ENCODE measurements at places on chromosomes 4 and X. TPM values are rescaled to one million over a fixed set of nuclear protein-coding genes. Genes with fewer than 3 reads are reported as not detected.

DNA sequence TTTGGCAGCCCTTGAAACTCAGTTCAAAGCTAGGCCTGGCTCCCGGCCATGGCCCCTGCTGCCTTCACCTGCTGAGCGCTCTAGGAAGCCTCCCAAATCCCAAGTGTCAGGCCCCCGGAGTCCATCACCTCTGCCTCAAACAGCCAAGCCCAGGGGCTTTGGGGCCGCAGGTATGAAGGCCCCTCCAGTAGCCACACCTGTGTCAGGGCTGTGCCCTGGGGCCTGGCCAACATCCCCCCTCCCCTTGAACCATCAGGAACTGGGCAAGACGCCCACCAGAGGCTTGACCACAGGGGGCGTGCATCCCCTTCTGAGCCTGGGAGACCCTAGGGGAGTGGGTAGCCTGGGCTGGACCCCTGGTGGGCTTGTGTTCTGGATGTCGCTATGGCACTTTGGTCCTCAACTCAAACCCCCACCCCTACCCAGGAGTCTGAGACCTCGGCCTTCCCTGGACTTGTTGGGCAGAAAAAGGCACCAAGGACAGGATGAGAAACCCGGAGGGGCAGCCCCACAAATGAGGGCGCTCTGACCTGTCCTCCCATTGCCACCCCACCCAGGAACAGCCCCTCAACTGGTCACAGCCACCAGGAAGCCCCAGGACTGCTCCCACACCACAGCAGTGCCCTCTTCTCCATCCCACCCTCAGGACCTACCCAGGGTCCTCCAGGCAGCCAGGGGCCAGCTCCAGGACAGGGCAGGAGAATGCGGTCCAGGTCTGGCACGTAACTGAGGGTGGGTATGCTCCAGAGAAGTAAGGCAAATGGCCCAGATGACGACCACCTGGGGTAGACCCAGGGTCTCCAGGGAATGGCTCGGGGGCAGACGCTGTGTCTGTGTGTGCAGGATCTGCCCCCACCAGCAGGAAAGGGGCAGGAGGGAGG is 4.2 kb upstream of the SLBP start:
- DNase-seq = no peak

HNRNPDL gene
- total RNA-seq = 131 TPM

CYTL1 gene
- total RNA-seq = 3.1 TPM

SPOCK3 gene
- not detected for total RNA-seq

GRCh38 chr4:37745946-37746345 is 59.8 kb upstream of the RELL1 start:
- no peak for DNase-seq

DNA sequence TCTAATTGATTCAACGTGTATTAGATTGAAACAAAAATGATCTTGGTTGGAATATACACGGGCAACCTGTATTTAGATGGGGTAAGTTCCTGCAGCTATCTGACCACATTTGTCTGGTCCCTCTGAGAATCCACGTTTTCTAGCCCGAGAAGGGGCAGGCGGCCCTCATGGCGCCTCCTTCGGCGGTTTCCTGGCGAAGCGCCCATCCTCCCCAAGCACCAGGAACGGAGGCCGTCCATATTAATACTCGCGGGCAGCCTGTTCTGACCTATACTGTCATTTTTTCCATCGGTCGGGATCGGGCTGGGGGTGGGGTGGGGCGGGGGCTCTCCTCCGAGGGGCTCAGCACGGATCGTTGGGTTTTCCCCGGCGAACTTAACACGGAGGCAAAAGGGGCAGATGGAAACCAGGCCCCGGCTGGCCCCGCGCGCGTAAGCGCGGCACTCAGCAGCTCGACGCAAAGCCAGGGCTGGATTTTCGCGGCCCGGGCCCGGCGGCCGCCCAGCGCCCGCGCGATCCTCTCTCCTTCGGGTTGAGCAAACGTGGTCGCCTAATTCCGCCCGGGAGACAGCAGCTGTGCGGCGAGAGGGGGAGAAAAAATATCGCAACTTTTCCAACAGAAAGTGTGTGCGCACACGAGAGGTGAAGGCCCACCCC is 77.2 kb upstream of the BCOR start:
- peak; percentile 52 for DNase-seq

DNA sequence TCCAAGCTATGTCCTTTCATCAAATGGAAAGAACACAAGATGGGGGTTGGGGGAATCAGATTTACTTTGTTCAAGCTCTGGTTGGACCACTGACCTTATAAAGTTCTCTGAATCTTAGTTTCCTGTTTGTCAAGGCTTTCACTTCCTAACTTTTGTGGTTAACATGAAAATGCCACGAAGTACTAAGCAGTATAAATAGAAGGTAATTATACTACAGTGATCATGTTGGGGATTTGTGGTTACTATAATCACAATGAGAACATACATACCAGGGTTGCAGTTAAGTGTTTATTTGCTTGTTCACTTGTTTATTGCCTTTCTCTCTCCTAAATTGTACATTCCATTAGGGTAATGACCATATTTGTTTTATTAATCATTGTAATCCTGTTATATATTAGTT is 53.2 kb downstream of the SPRY1 start:
- DNase-seq = no peak

DNA sequence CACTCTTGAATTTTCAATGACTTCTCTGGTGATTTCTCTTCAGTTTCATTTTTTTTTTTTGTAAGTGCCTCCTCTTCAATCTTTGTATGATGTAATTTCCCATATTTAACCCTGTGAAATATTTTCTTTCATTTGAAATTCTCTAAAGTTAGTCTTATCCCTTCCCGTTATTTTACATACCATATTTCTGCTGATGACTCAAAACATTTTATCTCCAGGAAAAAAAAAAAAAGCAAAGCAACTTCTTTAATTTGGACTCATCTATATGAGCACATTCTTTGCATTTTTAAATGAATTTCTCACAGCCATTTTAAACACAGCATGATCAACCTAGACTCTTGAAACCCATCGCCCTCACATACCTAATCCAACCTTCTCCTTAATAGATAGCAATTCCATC is 1831.4 kb downstream of the ARAP2 start:
- DNase-seq = no peak

GPR173 gene
- 0.66 TPM for total RNA-seq

CXCL3 gene
- not detected for total RNA-seq
